ENCODE measurements at places on chromosomes 1 and 21.

DNA sequence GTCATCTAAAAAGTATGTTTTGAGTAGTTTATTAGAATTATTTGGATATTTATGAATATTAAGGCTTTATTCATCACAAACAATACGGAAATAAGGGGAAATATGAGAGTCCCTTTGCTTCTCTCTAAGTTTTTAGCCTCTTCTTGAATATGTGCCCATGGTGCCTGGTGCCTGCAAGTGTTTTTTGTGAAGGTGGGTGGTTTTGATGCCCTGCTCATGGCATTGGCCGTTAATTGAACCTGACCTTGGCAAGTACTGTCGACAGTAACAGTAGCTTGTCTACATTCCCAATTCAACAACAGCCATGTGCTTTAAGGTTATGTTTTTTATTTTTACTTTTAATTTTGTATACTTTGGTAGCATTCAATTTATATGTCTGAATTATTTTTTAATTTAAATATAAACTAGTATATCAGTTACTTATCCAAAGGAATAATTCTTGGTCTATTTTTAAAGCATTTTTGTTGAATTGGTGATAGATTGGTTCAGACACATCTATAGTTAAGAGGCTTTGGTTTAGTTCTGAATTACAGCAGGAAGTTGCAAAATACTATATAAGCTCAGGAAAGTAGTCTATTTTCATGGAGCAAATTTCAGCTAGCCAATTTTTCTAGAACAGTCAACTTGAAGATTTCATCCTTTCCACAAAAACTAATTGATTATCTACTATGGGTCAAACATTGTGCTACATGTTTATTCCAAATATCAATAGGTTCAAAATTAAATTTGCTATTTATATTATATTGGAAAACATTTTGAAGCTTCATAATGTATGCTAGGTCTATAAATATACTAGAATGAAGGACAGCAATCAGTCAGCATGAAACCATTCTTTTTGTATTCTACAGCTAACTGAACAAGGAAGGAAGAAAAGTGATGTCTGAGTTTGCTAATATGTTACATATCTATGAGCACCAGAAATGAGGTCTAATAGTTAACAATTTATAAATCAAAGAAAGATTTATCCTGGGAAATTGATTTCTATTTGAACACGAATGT, 184.4 kb downstream of the MRPL39 start:
- DNase-seq, result no peak

DNA sequence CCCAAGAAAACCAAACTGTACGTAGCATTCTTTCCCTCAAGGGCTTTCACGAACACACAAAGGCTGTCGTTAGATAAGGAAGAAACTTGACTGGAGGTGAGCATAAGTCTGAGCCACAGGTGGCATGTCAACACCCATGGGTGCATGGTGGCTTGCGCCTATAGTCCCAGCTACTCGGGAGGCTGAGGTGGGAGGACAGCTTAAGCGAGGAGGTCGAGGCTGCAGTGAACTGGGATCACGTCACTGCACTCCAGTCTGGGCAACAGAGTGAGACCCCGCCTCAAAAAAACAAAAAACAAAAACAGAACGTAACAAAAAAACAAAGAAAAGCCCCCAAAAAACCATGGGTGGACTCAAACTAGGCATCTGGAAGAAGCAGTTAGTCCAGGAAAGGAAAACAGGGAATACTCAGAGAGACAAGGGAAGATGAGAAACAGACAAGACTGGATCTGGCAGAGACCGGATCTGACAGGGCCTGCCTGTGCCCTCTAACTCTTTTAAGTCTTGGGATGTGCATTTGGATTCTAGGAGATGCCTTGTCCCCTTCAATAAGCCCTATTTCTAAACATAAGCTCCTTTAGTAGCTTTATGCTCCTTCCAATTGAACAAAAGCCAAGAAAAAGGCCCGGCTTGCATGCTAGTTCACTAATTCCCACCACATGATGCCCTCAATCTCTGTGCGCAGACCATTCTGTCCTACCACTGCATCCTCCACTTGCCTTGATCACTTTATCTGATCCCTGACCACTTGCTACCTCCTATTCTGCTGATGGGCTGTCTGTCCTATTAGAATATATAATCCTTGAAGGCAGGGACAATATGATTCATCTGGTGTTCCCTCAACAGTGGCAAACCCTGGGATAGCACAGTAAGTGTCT, 73.8 kb downstream of the APP start:
- DNase-seq, result no peak

DNA sequence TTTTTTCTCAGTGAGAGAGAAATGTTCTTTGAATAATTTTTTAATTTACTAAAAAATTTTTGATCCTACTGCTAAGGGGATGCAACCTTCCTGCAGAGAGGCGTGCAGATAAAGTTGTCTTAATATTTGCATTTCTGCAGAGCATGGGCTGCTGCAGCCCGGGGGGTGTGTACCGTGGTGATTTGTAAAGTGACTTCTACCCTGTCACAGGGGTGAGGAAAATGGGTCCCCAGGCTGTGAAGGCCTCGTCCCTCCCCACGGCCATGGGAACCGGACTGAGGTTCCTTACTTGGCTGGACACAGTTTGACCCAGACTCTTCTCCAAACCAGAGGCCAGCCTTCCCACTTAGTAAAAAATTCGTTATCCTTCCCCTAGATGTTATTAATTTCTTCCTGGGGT, 9.5 kb upstream of the C1orf174 start:
- DNase-seq, result no peak

DNA sequence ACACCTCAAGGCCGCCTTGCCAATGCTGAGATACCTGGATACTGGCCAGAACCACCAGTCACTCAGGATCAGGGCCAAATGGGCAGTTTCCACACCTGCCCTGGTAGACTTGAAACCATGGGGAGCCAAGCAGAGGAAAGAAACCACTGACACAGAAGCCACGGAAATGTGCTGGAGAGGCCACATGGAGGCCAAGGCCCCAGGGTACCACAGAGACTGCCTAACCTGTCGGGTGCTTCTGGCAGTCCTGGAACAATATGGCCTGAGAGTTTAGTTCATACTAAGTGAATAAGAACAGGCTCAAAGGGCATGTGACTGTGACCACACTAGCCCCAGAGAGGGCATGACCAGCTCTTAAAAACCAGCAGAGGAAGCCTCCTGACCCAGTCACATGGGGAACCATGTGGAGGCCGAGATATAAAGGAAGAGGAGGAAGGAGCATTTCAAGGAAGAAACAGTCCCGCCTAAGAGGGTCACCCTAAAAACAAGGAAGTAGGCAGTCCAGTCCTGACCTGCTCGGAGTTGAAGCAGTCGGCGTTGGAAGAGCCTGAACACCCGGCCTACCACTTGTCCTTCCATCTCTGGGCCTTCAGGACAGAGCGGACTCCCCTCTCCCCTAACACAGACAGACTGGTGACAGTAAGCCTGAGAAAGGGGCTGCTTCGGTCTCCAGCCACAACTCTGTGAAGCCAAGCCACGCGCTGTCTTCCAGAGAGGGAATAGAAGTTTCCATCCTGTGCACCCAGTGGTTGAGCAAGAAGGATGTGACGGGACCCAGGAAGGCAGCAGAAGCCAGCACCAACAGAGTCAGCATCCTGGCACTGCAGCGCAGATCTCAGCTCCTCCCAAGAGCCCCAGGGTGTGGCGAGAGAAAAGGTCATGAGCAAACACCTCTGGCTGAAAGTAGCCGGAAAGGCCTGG, at the start of gene DENND2D:
DENND2D (minus strand) TSS at position 766 of the 921 bp plus-strand sequence; CDS start at position 579, 187 bp downstream.
- DNase-seq, result no peak

DNA sequence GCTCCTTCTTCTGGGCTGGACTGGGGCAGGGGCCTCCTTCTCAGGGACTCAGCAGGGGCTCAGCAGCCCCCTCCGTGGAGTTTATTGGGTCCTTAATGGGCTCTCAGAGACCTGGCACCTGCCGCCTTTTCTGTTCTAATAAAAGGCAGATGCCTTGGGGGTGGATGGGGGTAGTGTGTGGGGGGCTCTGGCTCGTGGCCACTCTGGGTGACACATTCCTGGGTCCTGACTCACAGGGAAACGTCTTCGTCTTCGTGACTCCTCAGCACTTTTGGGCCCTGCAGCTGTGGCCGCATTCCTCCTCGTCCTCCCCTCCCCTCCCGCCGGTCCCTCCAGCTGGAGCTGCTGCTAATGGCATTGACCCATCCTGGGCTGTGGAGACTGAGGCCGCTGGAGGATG, 107.8 kb upstream of the WNT4 start:
- no peak for DNase-seq

DNA sequence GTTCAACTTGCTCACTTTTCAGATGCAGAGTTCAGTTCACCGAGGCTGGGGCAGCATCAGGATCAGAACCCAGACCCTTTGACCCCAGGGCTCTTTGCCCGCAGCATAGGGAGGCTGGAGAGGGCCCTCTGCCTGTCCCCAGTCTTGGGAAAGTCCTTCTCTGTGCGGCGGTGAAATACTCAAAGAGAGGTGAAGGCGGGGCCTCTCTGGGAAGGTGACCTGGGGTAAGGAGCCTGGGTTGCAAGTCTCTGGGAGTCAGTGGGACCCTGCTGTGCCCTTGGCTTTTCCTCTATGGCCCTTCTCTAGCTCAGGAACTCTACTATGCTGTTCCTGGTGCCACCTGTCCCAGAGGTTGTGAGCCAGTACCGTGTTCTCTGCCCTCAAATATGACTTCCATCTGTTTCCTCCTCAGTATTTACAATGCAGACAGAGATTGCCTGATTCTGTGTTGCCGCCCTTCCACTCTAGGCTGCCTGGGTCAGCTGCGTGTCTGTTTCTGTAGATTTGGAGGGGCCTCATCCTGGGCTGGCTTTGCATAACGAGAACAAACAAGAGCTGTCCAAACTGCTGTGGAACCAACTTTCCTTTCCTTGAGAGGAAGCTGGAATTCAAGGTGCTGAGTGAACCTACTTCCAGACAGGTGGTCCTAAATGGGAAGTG, 18.7 kb upstream of the ZBTB21 start:
- no peak for DNase-seq

GRCh38 chr1:241068359-241068758, 288.6 kb downstream of the RGS7 start:
- no peak for DNase-seq

GRCh38 chr1:219876798-219877209, 51.6 kb downstream of the SLC30A10 start:
- DNase-seq, result no peak

- DNase-seq, result no peak
Measured at GRCh38 chr1:101357444-101357986, 120.7 kb downstream of the S1PR1 start.

DNA sequence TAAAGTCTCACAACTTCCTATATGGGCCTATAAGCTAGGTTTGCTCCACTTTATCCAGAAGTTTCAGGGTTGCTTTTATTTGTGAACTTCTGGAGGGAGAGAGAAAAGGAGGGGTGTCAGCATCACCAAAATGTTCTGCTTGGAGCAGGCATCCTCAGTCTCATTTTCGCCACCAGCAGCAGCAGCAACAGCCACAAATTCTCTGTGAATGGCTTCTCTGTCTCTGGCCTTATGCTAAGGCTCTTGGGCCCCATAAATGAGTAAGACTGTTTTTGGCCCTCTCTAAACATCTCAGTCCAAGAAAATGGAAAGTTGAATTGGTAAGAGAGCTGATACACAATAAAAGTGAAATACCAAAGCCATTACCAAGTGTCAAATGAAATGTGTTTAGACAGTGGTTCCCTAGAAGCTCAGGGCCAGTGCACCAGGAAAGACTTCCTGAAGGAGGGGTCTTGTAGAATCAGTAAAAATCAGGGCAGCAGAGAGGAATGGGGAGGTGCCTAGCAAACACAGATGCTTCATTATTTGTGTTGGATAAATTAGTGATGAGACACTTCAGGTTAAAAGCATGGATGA, 53.0 kb upstream of the SPATA6 start:
- DNase-seq, result no peak

GRCh38 chr1:198185759-198186158, 29.0 kb downstream of the NEK7 start:
- no peak for DNase-seq
